HS-5 (cell line): ENCODE measurements at places on chromosomes 1 and 21.

- no peak for DNase-seq
Observed at GRCh38 chr1:119565131-119565772, 58.2 kb downstream of the HSD3B1 start.

- no peak for DNase-seq
Observed at GRCh38 chr1:59976194-59977074, 49.9 kb upstream of the CYP2J2 start.

DNA sequence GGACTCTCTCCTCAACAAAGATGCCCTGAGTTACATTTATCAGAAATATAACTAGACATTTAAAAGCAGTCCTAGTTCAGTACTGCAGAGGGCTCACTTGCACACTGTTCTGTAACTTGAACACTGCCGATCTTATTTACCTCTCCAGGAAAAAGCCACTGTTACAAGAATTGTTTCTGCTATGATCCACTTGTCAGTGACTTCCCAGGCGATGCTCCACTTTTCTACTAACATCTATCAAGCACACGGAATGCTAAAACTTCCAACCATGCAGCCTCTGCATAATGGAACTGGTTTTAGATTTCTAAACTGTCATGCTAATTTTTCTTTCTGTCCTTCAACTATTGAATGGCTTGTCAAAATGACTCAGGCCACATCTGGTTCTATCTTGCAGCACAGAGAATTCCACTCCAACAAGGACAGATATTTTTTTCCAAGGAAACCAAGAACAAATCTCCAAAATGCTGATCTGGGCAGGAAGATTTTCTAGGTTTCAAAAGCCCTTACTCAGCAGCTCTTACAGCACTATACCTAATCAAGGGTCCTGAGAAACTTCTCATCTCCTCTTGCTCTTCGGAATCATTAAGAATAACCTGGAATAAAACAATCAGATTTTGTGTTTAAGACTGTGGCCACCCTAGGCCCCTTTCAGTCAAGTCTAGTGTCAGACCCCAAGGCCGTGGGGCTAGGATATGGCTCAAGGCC is 9.9 kb downstream of the SEC16B start:
- no peak for DNase-seq

DNA sequence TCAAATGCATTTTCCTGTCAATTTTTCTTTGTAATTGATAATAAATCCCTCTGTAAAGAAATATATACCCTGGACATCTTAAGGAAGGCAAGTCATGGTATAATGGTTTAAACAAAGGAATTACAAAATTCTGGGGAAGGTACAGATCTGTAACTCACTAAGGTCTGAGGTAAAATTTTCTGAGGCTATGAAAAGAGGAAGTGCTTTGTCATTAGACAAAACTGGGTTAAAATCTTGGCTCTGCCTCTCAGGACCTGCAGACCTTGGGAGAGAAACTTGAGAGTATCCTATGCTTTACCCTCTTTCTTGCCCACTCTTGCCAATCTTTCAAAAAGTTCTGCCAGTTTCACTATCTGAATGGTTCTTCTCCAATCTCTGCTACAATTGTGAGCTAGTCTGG is 26.8 kb upstream of the BEND5 start:
- no peak for DNase-seq
